ENCODE measurements at places on chromosomes 11 and 22. TPM values are rescaled to one million over a fixed set of nuclear protein-coding genes. Genes with fewer than 3 reads are reported as not detected.

Gene MIAT
- 0.27 TPM for total RNA-seq

Gene HEPHL1
- not detected for total RNA-seq

Gene HTR3A
- not detected for total RNA-seq

Gene TEX12
- not detected for total RNA-seq

Gene TPBGL
- not detected for total RNA-seq

Gene OR52A1
- not detected for total RNA-seq

Gene OR6A2
- 0.06 TPM for total RNA-seq

Gene OR51T1
- not detected for total RNA-seq

Gene MS4A6E
- not detected for total RNA-seq

Gene NAT10
- 23.4 TPM for total RNA-seq

Gene KDM4E
- total RNA-seq, result not detected

Gene ACO2
- 47.6 TPM for total RNA-seq

Gene APOL5
- total RNA-seq, result 0.69 TPM
